DMS79 (cell line): ENCODE measurements at places on chromosomes 6 and 20.
A peak's percentile ranks its signal among the peaks of the same experiment; 100 is the strongest.

- no peak for DNase-seq
These were observed 65.9 kb downstream of the DLL1 start for GRCh38 chr6:170224694-170225660.

DNA sequence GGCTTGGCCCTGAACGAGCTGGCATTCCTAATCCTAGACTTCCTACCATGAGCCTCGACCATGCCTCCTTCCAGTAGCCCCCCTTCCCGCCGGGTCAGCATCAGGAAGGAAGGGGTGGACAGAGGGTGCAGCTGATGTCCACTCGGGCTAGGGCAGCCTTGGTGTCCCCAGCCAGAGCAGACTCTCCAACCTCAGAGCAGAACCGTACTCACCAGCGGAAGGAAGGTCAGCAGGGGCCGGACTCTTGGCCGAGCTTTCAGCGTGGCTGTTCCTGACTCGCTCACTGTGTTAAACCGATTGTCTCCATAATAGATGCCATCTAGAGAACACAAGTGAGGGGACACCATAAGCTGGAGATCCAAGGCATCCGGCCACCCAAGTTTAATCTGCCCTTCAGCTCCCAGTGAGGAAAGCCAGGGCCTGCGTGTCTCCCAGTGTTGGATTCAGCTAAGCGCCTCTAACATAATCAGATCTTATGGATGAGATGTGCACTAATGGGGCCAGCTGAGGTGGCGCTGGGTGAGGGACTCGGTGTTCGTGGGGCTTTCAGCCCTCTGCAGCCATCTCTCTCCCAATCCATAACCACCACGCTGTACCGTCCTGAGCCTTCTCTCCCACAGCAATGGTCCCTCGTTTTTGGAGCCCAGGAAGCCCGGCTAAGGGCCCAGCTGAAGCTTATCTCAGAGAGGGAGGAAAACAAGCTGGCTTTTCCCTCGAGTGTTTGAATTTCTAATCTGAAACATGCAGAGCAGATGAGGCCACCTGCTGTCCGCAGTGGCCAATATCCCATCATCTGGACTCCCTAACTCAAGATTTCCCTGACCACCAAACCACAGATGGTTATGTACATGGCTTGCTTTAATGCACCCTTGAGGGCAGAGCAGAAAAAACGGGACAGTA, 13.7 kb downstream of the C6orf132 start:
- no peak for DNase-seq

- no peak for DNase-seq
These were observed 196.4 kb upstream of the ZNF184 start for GRCh38 chr6:27669295-27669623.

- no peak for DNase-seq
These were observed 39.3 kb downstream of the PTK7 start for GRCh38 chr6:43115365-43115764.

DNA sequence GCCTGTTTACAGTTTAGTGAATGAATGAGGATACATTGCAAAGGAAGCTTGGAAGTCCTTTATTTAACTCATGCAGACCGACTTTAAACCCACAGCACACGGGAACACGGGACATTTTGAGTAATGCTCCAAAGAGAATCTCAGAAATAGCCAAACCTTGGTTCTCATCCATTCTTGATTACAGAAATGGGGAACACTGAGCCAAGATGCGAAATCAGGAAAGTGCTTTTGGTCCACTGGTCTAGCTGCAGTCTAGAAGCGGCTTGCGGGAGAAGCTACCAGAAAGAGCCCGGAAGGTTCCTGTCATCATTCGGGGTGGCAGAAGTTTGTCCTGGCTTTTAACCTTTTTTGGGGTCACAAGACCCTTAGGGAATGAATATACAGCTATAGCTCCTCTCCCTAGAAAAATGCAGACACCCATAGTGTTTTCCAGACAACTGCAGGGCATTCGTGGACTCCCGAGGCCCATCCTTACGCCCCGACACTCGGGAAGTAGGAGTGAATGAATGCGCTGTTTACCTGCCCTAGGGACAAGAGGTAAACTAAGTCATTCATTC, 475 bp upstream of the TMEM181 start:
- no peak for DNase-seq

DNA sequence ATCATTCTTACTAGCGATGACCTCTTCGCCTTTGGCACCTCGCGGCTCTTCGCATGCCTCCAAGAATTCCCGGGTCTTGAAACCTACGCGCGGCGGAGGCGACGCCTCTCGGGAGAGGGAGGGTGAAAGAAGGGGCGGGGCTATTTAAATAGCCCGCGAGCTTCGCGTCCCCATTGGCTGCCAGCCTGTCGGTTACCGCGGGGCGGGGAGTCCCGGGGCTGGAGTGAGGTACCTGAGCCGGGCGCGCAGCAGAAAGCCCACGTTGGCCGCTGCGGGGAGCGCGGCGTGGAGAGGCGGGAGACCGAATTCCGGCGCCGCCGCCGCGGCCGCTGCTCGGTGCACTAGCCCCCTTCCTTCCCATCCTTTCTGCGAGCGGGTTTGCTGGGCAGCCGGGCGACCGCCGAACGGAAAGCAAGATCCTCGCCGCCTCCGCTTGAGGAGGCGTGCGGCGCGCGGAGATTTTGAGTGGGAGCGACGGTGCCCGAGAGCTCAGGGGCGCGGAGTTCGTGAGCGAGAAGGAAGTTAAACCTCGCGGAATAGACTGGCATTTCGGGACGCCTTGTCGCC, at the start of gene BMP6:
TSS of gene BMP6 (plus strand) at position 251 of the 567 bp plus-strand sequence. CDS start 857 bp downstream, outside the sequence.
- DNase-seq, result peak; percentile 43

DNA sequence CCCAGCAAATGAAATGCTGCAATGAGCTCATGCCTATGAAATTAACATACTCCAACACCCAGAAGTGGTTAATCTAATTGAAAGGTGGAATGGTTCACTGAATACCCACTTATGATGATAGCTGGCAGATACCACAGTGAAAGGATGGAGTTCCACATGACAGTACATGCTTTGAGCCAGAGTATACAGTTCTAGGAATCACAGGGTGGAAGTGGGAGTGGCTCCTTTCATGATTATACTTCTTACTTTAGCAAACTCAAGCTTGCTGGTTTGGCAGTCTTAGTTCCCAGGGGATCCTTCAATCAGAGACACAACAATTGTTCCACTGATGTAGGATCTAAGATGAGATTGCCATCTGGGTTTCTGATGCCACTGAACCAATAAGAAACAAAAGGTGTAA, 21.5 kb downstream of the CD164 start:
- DNase-seq, result no peak

DNA sequence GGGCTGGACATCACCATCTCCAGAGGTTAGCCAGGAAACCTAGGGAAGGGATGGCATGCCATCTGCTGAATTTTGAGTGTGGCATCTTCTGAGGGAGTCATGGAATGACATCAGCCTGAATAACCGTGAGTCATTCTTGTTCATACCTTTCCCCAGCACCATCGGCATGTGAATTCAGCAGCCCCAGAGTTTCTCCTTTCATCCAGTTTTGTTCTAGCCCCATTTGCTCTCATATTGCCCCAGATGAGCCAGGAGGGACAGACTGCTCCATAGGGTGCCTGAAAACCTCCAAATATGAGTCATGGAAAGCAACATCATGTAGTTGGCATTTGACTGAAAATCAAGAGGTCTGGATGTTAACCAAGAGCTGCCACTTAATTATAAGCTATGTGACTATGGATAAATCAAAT, 219.2 kb upstream of the SGK1 start:
- no peak for DNase-seq

DNA sequence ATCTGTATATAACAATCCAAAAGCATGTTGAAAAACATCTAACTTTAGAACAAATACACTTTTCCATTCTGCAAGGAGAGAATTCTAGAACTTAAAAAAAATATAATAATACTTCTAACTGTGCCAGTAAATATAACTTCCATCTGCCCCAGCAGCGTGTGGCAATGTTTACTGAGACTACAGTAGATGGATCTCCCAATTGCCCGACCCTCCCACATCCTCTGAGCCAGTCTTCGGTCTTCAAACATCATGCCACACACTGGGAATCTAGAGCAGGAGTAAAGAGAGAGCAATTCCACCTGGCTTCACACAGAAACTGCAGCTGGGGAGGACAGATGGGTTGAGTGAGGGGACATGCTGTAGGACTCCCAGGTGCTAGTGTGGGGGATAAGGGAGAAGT, 121.3 kb upstream of the NHSL1 start:
- no peak for DNase-seq

DNA sequence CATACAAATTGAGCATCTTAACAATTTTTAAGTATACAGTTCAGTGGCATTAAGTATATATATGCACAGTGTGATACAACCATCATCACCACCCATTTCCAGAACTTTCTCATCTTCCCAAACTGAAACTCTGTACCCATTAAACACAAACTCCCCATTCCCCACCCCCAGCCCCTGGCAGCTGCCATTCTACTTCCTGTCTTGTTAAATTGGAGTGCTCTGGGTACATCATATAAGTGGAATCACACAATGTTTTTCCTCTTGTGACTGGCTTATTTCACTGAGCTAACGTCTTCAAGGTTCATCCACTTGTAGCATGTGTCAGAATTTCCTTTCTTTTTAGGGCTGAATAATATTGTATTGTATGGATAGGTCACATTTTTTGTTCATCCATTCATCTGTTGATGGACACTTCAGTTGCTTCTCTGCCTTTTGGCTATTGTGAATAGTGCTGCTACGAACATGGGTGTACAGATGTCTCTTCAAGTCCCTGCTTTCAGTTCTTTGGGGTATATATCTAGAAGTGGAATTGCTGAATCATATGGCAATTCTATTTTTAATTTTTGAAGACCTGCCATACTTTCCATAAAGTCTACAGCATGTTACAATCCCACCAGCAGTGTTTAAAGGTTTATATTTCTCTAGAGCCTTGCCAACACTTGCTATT, 19.6 kb upstream of the RREB1 start:
- no peak for DNase-seq

DNA sequence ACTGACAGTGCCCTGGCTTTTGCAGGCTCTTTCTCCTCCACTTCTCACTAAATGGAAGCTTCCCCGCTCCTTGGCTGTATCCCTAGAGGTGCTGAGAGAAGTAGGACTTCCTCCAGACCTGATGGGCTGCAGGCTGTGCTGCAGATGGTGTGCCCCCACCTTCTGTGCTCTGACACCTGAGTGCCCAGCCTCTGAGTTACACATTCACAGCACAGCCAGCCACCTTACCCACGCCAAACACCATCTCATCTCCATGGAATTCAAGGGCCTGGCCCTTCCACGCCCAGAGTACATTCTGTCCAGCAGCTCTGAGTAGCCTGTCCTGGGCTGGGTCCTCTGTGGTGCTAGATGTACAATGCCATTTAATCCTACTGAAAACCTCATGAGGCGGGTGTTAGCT, 5.3 kb downstream of the SFTA2 start:
- DNase-seq, result no peak

GRCh38 chr20:64065974-64066343, 3.0 kb downstream of the TCEA2 start:
- no peak for DNase-seq

GRCh38 chr6:69379518-69379917, 417.3 kb downstream of the LMBRD1 start:
- DNase-seq, result no peak

- DNase-seq, result no peak
These were observed 104.3 kb upstream of the BEND6 start for GRCh38 chr6:56850626-56851025.

DNA sequence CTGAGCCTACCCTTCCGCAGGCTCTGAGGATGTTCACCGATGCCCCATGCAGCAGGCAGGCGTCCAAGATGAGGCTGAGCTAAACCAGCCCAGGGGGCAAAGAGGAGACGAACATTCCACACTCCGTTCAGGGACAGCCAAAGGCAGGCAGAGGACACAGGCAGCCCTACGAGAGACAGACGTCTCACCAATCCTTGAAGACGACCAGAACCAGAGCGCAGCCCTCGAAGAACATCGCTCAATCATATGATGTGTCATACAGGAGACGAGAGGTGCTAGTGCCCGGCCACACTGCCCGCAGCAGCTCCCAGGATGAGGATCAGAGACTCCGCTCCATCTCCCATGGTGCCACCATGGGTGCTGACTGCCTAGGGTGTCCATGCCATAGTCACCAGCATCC, 35.6 kb upstream of the TMEM181 start:
- no peak for DNase-seq

GRCh38 chr20:43194137-43194536, 4.4 kb upstream of the PTPRT start:
- DNase-seq, result no peak

DNA sequence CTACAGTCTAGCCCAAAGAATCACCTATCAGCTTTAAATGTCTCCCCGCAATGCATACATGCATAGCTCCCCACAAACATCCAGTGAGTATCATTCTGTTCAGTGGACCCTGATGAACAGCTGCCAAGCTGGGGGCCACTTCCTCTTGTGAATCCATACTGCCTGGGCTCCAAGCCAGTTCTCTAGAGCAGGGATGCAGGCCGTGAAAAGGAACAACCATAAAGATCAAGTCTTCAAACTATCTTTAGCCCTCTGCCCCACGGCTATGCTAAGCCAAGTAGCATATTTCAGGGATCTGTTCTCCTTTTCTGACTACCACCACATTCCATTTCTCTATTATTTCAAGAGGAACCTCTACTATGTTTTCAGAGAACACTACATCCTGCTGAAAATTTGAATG, 191.7 kb upstream of the BTBD3 start:
- peak; percentile 86 for DNase-seq

GRCh38 chr6:97055743-97056142, 131.2 kb downstream of the KLHL32 start:
- DNase-seq, result no peak

GRCh38 chr20:59802018-59802417, 131.4 kb downstream of the SYCP2 start:
- DNase-seq, result no peak

GRCh38 chr6:149111556-149112115, 205.9 kb upstream of the TAB2 start:
- no peak for DNase-seq

GRCh38 chr6:134166511-134167261, 114.3 kb upstream of the SLC2A12 start:
- no peak for DNase-seq
